WTC11 (cell line): ENCODE measurements at places on chromosomes 11 and 22.

GRCh38 chr11:67022961-67023956, at the start of gene SYT12:
Gene SYT12 (plus strand): TSS chr11:67023134. CDS start chr11:67030145, 7,011 bp downstream.
- peak; percentile 48 for DNase-seq

DNA sequence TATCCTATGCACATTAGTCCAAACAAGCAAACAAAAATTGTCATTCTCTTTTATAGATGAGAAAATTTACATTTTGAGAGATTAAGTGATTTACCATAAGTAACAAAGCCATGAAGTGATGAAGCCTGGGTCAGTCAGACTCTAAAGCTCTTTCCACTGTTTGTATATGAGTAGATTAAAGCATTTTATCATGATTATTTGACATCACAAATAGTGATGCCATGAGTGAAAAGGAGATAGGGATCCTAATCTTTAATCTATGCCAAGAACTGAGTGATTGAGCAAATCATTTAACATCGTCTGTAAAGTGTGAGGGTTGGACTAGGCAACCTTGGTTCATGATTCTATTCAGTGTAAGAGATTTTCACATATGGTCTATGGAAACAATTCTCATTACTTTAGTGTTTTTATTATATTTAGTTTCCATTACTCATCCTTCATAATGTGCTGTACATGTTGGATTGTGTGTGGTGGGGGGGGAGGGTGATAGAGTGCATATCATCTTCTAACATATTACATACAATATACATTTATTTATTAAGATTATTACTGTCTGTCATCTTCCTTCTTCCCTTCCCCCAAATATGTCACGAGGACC, 50.7 kb downstream of the ARHGEF12 start:
- no peak for DNase-seq

DNA sequence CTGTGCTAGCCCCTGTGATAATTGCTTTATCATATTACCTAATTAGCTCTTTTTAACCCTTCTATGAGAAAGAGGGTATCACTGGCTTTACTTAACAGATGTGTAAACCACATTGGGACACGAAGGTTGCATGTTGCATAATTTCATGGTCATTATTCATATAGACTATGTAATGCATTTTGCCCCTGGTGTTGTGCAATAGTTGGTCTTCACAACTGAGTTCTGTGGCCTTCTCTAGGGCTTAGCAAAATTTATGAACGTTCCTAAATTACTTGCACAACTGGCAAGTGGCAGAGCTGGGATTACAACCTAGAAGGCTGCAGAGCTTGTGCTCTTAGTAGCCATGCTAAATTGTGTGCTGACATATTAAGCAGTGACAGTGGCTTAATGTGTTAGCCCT, 34.6 kb upstream of the PDGFD start:
- no peak for DNase-seq

DNA sequence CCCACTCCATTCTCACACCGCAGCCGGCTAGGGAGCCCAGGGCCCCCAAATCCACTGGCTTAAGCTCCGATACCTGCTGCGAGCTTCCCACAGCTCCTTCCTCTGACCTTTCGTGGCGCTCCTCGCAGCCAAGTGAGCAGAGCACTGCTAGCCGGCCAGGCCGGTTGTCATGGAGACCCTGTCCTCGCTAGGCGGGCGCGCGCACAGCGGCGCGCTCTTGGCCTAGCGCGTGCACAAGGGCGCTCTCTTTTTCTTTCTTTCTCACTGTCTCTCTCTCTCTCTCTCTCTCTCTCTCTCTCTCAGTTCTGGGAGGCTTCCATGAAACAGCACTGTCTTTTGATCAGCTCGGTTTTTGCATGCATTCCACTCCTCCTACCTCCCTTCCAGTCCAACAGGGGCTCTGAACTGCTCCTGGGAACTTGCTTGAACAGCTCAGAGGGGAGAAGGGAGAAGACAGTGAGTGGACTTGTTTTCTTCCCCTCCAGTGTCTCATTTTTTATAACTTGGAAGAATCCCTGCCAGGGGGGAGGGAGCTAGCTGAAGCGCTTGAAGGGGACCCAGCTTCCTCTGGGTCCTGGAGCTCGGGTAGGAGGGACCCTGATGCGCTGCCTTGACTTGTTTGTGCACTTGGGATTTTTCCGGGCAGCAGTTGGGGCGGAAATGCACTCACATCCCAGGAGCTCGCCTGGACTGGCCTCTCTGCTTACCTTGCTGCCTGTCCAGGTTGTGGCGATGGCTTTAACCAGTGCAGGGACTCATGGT, 100.3 kb upstream of the AKIP1 start:
- DNase-seq = peak; percentile 80

GRCh38 chr22:35313311-35314121, 13.8 kb downstream of the TOM1 start:
- DNase-seq = no peak

DNA sequence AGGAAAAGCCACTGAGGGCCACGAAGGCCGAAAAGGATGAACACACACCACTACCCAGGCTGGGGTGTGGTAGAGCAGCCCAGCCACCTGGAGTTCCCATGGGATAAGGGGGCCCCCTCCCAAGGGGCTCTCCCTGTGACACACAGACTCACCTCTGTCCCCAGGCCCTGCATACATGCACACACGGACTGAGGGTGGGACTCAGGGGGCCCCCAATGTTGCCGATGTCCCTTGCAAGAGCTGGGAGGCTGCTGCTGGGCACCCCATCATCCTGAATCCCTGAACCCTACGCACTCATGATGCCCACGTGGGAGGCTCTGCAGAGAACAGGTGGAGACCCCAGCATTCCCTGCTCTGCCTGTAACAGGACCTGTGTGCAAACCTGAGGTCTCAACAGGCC, 14.5 kb downstream of the SHANK2 start:
- no peak for DNase-seq

- DNase-seq = no peak
Measured at GRCh38 chr11:75785187-75785586, 16.6 kb downstream of the DGAT2 start.

GRCh38 chr11:95720195-95720594, 69.4 kb downstream of the FAM76B start:
- no peak for DNase-seq

GRCh38 chr11:69355959-69356702, 62.2 kb downstream of the MYEOV start:
- no peak for DNase-seq

DNA sequence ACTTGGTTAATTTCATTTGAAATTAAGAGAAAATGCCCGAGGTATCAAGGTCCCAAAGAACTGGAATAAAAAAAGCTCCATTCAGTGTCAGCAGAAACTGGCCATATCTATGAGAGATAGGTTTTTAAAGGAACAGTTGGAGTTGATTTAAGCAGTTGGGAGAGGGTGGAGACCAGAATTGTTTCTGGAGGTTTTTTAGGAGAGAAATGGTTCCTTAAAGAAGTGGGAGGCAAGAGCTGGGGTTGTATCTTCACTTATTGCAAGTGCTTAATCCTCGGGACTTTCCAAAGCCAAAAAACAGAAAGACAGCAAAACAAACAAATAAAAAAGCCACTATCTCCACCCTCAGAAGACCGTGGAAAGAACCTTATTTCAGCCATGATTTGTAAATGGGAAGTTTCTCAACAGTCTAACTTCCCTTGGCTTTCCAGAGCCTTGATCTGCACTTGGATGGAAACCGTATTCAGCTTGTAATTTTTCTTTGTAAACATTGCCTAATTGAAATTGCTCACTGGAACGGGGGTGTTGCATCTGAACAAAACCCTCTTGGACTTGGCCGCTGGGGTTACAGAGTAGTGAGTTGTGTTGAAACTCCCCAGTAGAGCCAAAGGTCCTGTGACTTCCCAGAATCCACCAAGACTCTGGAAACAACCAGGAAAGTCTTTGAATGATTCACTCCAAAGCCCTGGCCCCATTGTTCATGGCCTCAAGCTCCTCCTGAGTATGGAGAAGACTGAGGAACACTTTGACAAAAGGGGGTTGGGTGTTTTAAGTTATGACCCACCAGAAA, 115.6 kb downstream of the SLC1A2 start:
- DNase-seq = no peak

DNA sequence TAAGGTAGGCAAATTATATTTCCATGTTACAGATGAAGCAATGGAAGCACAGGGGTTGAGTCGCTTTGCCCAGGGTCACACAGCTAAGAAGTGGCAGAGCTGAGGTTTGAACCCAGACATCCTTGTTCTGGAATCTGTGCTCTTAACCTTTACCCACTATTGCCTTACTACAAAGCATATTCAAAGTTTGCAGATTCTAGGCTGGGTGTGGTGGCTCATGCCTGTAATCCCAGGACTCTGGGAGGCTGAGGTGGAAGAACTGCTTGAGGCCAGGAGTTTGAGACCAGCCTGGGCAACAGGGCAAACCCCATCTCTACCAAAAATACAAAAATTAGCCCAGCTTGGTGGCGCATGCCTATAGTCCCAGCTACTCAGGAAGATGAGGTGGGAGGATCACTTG, 27.8 kb upstream of the TFIP11 start:
- DNase-seq = no peak

DNA sequence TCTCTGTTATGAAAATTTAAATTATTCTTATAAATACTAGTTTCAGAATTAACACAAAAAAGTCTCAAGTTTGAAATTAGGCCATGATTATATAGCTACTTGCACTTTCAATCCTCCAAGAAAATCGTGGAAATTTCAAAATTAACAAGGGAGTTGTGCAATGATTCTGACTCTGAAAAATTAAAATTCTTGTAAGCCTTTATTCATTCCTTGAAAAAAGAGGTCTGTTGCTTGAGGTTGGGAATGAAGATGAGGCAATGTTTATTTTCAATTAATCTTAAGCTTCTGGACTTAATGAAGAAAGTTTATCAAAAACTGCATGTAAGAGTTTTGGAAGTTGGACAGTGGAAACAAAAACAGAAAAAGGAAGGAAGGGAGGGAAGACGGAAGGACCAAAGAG, 128.2 kb upstream of the FIBIN start:
- DNase-seq = no peak

- no peak for DNase-seq
Measured at GRCh38 chr22:50403701-50404101, 60.6 kb downstream of the PPP6R2 start.

DNA sequence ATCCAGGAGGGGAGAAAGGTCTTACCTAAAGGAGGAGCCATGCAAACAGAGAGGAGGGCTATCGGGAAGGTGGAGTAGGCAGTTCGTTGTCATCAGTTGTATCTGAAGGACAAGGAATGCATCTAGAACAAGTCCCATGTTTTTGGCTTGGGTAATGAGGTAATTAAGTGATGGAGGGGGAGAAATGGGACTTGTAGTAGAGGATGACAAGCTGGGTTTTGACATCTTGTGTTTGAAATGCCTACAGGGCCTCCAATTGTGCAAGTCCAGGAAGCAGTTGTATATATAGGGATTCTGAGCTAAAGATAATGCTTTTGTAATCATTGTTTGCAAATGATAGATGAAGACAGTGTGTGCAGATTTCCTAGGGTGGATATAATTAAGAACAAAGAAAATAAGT, 622.8 kb downstream of the NTM start:
- no peak for DNase-seq

DNA sequence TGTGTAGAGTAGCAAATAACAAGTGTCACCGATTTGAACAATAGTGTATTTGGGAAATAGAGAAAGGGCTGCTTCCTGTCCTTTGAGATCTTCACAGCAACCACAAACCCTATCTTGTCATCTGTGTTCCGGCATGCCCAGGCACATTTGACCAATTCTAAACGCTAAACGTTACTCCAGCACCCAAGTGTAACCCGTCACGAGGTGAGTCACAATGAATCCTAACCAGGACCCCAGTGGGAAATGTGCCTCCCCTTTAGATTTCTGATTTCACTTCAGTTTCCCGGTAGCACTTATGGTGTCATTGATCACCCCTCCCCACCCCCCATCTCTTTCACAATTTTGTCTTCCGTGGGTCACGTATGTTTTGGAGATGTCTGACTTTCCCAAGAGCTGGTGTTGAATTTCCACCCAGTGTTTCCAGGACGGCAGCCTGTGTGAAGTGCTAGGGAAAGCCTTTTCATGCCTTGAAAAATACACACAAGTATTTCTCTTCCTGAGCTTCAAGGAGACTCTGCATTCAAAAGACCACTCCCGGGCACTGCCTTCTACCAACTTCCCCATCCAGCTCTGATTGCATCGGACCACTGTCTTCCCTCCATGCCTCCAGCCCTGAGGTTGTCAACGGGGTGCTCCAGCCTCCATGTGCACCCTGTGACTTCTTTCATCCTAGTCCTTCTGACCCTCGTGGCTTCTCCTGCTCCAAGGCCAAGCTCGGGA, 10.5 kb upstream of the C11orf24 start:
- no peak for DNase-seq

GRCh38 chr11:30861531-30861930, 275.4 kb upstream of the MPPED2 start:
- DNase-seq = no peak
